ENCODE measurements at places on chromosomes 16 and 17. TPM values are rescaled to one million over a fixed set of nuclear protein-coding genes. Genes with fewer than 3 reads are reported as not detected.

Gene MGAT5B
- 0.26 TPM for total RNA-seq

Gene KRTAP16-1
- not detected for total RNA-seq

Gene ASPHD1
- 0.17 TPM for total RNA-seq

Gene TRIM72
- not detected for total RNA-seq

Gene CDRT15
- not detected for total RNA-seq

Gene AANAT
- 0.09 TPM for total RNA-seq

Gene UMOD
- not detected for total RNA-seq

Gene CBLN1
- total RNA-seq: 0.11 TPM

Gene ABCC11
- not detected for total RNA-seq

Gene RCVRN
- total RNA-seq: not detected

Gene CORO1A
- total RNA-seq: 0.76 TPM

Gene SP6
- total RNA-seq: 1.4 TPM

Gene NPIPA7
- 0.43 TPM for total RNA-seq

Gene MYH11
- not detected for total RNA-seq

Gene FAAP100
- total RNA-seq: 10.5 TPM

Data from dermis lymphatic vessel endothelial cell (primary cell).